ENCODE measurements at places on chromosomes 2 and 18. TPM values are rescaled to one million over a fixed set of nuclear protein-coding genes. Genes with fewer than 3 reads are reported as not detected.

DNA sequence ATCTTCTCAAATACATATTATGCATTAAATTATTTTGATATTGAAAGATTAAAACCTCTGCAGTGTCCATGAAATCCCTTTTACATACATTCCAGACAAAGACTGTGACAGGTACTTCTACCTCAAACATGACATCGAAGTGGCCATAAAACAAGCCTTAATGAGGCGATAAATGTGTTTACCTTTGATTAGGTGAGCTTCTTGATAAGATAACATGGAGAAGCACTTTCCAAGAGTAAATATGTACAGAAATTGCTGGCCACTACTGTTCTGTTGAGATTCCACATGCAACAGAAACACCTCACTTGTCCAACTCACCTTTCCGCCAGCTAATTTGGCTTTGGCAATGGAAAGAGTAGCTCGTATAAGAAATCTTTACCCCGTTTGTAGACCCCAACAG lies 55.2 kb downstream of the ZEB2 start:
- no peak for DNase-seq

DNA sequence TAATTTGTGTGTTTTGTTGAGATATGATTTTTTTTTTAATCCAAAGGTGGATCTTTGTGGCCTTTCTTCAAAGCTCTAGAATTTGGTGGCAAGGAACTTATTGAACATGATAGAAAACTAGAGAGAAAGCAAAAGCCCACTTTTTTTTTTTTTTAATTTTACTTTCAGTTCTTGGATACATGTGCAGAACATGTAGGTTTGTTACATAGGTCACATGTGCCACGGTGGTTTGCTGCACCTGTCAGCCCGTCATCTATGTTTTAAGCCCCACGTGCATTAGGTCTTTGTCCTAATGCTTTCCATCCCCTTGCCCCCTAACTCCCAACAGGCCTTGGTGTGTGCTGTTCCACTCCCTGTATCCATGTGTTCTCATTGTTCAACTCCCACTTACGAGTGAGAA lies 135.9 kb downstream of the RHBDD1 start:
- DNase-seq, result no peak

DNA sequence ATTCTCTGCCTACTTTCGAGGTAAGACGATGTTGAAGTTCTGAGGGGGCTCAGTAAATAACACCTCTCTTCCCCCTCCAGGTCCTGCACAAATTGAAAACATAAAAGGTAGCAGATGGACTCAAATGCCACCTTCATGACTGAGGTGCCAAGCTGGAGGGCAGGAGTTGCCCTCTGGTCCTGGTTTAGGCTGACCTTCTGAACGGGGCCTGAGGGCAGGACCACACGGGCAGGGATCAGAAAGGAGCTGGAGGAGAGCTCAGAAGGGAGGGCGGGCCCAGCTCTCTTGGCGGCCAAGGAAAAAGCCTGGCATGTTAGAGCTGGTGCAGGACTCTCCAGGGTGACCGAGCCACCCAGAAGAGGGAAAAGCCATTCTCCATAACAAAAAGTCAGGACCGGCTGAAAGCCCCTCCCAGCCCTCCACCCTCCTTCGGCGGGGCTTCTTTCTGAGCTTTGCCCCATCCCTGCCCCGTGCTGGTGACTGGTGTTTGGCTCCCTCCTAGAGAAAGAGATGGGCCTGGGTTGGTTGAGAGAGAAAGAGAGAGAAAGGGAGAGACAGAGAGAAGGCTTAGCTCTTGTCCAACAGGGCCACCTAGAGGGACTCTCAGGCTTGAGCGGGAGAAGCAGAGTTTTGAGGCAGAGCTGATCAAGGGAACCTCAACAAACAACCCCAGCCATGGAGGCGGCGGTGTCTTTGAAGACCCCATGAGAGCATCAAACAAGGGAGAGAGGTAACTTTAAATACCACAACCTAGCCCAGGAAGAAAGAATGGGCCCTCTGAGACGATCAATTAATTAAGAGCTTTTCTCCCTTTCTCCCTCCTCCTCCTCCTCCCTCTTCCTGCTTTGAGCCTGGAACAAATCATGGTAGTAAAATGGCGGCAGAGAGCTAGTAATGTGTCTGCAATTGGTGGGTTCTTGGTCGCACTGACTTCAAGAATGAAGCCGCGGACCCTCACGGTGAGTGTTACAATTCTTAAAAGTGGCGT lies 50.8 kb downstream of the WIPF1 start:
- DNase-seq, result no peak

Gene TWIST2
- 4.5 TPM for total RNA-seq

DNA sequence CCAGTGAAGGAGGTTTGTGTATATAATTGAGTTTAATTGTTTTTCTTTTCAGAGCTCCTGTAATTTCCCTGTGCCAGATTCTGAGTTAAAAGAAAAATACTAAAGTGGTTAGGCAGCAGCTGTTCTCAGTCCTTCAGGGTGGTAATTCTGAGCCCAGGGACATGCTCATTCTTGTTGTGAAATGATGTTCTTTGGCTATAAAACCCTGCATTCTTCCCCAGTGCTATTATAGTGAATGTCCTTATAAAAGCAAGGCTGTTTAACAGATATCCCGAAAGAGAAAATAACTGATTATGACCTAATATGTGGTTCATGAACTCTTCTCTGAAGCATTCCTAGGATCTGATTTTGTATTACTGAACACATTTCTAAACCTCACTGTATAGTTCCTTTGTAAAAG lies 34.0 kb downstream of the ADAM23 start:
- DNase-seq, result no peak

Gene LCT
- total RNA-seq, result 0.06 TPM

DNA sequence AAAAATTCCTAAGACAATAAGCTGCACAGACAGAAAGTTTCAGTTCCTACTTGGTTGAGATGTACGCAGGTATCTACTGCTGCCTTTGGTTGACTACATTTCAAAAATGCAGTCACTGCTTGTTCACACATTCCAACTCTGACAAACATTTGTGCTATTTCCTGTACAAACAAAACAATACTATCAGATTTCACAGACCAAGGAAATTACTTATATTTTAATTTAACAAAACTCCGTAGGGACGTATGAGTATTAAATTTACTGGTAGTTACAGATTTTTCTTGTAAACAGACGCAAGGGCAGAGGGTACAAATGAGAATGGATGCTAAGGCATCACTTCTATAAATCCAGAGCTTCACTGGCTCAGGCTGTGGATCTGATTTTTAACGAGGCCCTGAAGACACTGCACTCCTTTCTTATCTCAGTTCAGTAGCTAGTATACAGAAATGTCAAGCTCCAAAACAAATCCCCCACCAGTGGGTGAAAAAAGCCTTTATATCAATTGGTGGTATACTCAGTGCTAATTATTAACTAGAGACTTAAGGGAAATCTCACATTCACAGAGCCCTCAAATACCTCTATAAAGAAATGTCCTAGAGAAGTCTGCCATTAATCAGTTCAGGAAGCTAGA lies 31.7 kb upstream of the TTC32 start:
- no peak for DNase-seq

DNA sequence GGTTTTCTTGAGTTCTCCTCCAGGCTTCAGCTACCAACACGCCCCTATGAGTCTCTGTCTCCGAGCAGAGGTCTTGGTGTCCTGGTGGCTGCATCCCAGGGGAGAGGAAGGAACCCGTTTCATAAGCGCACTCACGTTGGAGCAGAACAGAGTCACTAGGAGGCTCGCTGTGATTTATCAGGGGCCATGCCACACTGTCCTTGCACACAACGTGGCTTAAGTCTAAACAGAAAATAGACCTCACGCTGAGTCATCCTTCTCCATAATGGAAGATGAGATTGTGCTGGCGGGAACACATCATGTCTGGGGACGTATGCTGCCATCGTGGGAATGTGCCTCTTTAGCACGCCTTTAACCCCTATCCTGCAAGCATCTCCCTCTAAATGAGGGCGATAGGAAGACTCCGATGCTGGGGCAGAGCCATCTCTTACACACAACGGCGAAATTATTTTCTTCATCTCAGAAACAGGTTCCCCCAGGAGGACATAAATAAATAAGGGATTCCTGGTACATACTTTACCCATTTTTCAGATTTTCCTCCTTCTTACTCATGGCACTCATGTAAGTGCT lies 211.4 kb downstream of the KLHL29 start:
- DNase-seq, result no peak

DNA sequence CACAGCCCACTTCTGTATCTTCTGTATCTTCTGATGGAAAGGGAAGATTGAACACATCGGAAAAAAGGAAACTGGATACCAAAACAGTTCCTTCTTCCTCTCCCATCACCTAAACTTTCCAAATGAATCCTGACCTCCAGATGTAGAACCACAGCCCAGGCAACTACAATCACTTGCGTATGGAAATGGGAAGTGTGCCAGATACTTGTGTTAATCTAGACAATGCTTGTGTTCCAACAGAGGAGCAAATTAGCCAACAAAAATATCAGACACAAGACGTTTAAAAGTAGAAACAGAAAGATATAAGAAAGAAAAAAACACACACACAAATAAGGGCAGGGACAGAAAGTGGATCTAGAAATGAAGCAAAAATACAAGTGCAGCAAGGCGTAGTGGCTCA lies 31.4 kb upstream of the DUSP2 start:
- DNase-seq, result no peak

Gene CRYGD
- total RNA-seq, result not detected

GRCh38 chr2:157747695-157748370 lies 119.2 kb upstream of the ACVR1C start:
- no peak for DNase-seq

DNA sequence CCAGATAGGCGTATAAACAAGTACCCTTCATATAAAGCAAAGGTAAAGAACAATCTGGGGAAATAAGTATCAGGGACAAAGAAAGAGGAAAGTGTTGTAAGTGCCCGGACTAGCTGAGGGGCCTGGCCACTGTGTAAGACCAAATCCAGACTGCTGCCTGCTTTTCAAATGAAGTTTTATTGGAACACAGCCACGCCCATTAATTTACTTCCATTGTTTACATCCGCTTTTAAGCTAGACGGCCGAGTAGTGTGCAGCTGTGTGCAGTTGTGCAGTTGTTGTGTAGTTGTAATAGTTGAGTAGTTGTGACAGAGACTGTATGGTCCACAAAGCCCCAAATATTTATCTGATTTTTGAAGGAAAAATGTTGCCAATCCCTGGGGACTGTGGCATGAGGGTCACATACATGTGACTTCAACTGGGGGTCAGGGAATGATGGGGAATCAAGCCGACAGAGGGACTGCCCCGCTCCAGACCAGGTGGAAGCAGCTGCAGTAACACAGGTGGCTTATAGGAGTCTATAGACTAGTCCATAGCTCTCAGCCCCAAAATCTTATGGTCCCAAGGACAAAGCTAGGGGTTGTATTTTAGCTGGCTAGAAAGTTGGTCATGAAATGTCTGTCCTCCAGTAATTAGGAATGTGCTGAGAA lies 30.0 kb downstream of the FHL2 start:
- no peak for DNase-seq

DNA sequence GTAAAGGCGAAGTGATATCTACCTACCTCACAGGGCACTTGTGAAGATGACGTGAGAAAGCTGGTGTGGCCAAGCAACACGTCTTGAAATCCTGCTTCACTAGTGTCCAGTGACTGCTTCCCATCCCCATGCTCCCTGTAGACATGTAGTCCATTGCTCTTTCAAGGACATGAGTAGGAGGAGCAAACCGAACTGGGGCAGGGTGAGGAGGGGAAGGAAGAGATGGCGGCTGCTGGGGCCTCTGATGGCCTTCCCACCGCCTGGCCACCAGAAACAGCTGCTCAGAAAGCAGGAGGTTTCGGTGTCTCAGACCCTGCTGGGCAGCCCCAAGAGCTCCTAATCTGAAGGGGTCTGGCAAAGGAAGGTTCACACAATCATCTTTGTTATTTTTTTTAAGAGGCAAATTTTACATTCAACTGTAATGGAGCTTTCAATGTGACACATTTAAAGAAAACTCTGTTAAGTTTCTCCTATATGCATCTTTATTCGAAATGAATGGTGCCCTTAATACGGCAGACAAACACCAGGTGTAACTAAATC lies 14.7 kb downstream of the CPLX4 start:
- DNase-seq, result no peak

DNA sequence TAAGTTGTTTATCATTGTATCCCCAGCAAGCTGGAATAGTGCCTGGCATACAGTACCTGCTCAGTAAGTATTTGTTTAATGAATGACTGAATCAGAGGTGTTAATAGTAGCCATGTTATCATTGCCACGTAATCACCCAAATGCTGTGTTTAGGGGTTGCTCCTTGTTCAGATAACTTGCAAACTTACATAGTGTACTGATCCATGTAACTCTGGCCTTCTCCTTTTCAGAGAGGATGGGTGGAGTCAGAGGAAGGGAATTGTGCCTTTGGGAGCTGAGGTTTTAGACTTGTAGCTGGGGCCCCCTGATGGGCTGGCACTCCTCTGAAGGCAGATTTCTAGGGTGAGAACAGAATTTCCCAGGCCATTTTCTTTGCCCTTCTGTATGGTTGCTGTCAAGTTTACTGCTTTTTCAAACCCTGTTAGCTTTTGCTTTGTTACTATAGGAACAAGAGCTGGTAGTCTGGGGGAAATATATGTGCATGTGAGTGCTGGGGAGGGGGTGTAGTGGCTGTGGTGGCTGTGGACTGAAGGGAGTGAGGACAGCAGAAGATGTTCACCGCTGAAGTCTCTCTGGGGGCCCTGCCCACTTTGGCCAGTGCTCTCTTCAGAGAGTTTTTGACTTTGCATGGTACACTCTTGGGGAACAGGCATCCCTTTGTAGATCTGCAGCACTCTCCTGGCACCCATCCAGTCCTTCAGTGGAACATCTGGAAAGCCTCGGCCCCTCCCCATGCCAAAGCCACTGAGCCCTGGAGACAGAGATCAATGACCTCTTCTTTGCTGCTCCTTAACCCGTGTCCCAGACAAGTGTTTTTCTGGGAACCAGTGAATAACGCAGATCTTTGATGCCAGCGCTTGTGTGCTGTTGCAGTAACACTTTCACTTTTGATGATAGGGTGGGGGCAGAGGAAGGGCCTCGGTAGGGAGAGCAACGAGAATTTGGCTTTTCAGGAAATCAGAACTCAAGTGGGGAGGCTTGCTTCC lies 209.0 kb downstream of the PRKCE start:
- no peak for DNase-seq

GRCh38 chr18:77366720-77367641 lies 117.3 kb downstream of the GALR1 start:
- no peak for DNase-seq

GRCh38 chr2:145411493-145411892 lies 891.6 kb upstream of the ZEB2 start:
- DNase-seq, result no peak

DNA sequence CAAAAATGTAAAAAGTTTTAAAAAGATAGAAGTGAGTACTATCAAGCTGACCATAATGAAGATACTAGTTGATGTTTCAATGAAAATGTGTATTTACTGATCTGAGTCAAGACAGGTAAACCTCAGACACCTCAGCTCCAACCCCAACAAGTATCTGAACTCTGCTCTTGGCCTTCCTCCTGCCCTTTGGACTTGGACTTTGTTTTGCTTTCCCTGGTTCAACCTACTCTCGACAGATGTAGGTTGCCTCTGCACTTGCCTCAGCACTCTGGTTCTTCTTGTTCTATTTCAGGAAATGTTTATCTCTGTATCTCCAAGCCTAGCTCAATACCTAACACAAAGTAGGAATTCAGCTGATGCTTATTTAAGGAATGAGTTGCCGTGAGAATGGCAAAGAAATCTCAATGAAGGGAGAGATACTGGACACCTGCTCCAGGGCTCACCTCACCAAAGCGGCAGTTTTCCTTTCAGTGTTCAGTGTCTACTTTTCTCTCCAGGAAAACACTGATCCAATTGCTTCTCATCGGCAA lies 248.8 kb upstream of the CTAGE1 start:
- no peak for DNase-seq

Gene LIMS3
- total RNA-seq, result 1.9 TPM

- DNase-seq, result no peak
Observed at GRCh38 chr2:161063946-161064306, 96.3 kb upstream of the TANK start.
